ENCODE measurements at places on chromosomes 2 and 18.
A peak's percentile ranks its signal among the peaks of the same experiment; 100 is the strongest.

- DNase-seq: no peak
Observed at GRCh38 chr2:74639550-74639949, 8.6 kb downstream of the M1AP start.

- no peak for DNase-seq
Observed at GRCh38 chr2:188130317-188130716, 161.4 kb upstream of the GULP1 start.

DNA sequence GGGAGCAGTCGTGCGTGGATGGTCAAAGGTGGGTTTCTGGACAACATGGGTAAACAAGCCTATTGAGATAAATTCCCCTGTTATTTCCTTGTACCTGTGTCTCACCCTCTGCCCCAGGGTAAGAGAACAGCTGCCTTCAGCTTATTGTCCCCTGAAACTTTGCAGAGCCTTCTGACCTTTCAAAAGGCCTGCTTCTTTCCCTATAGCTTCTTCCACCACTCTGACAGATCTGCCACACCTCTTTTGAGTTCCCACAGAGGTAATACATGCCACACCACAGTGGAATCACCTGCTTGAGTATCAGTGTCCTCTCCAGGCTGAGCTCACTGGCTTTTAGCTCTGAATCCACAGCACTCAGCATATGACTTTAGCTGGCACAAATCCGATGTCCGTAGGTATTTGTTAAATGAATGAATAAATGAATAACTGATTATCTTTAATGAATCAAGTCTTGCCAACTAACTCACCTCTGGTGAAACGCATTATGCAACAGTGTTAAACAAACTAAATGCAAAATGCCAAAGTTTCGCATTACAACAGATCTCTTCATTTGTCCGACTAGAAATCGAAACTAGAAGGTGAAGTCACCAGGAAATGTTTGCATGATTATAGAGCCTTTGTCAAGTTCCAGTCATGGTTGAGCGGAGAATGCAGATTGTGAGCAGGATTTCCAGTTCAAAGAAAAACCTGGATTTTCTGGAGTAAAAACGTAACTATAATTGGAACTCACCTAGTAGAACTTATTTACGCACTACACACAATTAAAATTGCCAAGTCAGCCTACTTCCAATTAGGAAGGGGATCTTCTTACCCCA is 16.4 kb downstream of the DYNAP start:
- peak; percentile 4 for DNase-seq

DNA sequence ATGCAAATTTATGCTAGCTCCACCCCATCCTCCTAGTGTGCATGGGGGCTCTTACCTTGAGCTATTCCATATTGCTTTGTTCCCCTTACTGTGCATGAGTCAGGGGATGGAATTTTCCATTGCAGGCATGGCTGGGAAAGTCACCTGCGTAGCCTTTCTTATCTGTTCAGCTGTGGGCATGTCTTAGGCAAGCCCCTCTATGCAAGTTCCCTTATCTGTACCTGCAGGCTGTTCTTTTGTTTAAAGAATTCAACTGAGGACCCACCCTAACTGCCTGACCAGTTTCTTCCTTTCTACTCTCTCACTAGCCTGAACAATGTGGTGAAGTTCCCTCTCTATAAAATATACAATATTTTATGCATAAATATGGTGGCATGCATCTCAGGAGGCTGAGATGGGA is 54.2 kb upstream of the CDCA7 start:
- DNase-seq: no peak

GRCh38 chr18:50697509-50697908 is 122.3 kb downstream of the MRO start:
- DNase-seq: no peak

DNA sequence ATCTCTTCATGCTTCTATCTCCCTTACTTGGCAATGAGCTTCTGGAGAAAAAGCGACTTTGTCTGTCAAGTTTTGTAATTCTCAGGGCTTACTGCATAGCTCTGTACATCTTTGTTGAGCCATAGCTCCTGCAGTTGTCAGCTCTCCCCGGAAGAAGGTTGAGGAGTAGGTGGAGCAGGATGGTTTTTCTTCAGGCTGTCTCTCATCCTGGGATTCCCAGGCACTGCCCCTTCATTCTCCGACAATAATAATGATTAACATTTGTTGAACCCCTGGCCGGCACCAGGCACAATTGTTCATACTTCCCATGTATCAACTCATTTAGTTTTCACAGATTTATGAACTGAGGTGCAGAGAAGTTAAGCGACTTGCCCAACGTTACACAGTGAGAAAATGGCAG is 23.5 kb upstream of the RHOB start:
- DNase-seq: no peak

DNA sequence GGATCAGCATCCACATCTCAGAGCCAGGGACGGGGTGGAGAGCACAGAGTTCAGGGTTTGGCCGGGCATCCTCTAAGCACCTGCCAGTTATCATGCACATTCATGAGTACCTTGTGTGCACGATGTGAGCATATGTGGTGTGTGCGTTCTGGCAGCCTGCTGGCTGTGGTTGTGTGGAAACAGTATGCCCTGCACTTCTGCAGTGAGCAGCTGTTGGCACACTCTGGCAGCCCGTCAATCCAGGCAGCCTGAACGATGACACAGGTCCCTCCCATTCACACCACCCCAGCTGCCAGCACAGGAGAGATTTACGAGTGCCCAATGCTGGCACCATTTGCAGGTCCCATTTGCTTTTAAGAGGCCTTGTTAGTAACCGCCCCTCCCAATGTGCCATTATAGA is 74.2 kb downstream of the CD8B2 start:
- DNase-seq: no peak

- no peak for DNase-seq
Observed at GRCh38 chr2:175823002-175823706, 178.9 kb downstream of the LNPK start.

- peak; percentile 97 for DNase-seq
Observed at GRCh38 chr2:143524119-143524553, 394.9 kb downstream of the ARHGAP15 start.

- DNase-seq: no peak
Observed at GRCh38 chr2:144458541-144458940, 61.4 kb downstream of the ZEB2 start.

DNA sequence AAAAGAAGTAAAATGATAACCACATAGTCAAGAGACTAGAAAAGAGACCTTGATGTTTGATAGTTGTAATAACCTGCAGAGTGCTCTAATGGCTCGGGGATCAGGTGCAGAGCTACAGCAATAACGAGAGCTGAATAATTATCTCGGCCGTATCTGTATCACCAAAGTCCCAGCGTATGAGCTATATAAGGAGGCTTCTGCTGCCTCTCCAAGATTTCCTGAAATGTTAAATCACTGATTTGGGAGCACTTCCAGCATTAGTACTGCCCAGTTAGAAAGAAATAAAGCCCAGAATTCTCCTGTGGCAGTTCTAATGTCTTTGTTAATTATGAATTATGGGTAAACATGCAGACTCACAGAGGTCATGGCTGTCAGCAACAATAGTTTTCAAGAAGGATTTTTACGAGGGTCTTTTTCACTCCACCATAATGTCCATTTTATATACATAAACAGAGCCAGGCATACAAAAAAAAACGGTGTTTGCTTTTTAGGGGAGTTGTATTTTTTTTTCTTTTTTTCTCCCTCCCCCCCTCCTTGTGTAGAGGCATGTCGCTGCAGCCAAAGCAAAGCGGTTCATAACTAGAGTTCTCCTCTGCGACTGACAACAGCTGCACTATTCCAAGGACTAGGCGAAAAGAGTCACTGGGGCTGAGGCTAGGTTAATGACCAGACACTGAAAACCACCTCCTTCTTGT is 168.3 kb upstream of the VRK2 start:
- DNase-seq: no peak

GRCh38 chr2:20684581-20685063 is 17.7 kb downstream of the GDF7 start:
- DNase-seq: no peak

DNA sequence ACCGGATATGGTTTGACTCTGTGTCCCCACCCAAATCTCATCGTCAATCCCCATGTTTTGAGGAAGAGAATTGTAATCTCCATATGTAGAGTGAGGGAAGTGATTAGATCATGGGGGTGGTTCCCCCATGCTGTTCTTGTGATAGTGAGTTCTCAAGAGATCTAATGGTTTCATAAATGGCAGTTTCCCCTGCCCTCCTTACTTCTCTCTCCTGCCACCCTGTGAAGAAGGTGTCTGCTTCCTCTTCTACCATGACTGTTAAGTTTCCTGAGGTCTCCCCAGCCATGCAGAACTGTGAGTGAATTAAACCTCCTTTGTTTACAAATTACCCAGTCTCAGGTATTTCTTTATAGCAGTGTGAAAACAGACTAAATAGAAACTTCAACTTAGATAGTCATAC is 69.5 kb downstream of the SESTD1 start:
- no peak for DNase-seq

GRCh38 chr2:171266102-171266501 is 105.4 kb upstream of the TLK1 start:
- no peak for DNase-seq

- peak; percentile 49 for DNase-seq
Observed at GRCh38 chr2:241379481-241380480, 23.7 kb downstream of the FARP2 start.

- DNase-seq: no peak
Observed at GRCh38 chr18:2540575-2540974, 30.7 kb downstream of the METTL4 start.

DNA sequence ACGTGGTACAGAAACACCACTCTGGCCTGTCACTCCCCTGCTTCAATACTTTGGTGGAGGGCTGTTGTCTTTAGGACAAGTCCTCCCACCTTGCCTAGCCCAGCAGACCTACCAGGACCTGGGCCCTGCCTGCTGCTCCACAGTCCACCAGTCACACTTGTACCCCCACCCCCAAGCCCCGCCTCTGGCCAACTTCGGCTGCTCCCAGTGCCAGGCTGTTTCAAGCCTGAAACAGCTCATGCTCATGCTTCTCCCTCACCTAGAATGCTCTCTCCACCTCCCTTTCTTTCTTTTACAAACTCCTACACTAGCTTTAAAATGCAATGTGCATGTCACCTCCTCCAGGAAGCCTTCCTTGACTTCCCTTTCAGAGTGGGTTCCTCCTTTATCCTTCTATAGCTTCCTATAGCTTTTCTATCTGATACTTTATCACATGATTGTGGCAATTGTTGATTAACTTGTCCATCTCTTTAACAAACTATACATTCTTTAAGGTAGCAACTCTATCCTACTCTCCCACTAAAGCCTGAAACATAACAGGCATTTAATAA is 4.8 kb upstream of the OXER1 start:
- DNase-seq: no peak

- no peak for DNase-seq
Observed at GRCh38 chr18:54165450-54165849, 59.0 kb downstream of the MBD2 start.

GRCh38 chr2:216373896-216374295 is 1.6 kb upstream of the MARCHF4 start:
- no peak for DNase-seq

- DNase-seq: no peak
Observed at GRCh38 chr18:27715751-27716150, 461.2 kb downstream of the CDH2 start.

DNA sequence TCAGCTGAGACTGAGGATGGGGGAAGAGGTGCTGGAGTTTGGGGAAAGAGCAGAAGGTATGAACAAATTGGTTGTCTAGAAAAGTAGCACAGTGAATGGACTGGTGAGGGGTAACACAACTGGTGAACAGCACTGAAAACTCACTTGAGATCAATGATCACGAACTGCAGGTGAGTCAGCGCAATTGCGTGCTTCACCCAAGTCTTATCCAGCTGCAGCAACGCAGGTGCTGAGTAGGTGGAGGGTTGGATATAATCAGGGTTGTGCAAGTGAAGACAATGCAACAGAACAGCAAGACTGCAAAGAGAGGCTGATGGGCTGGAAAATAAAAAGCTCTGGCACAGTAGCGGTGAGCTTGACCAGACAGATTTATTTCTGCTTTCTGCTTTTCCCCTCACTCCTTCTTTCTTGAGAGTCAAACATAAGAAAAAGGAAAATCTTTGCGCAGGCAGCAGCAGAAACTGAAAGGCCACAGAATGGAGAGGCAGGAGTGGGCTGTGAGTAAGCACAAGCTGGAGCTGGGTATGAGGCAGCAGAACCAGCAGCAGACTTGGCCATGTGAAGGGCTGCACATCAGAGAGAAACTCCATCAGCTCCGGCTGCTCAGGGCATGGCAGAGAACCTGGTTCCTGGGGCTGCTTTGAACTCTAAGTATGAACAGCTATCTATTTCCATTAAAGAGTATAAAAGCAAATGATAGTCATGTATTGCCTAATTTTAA is 99.4 kb upstream of the ARL5A start:
- no peak for DNase-seq

GRCh38 chr2:74447230-74447999 is 5.7 kb upstream of the RTKN start:
- DNase-seq: no peak

- peak; percentile 18 for DNase-seq
Observed at GRCh38 chr18:33157893-33158292, 282.6 kb downstream of the CCDC178 start.

GRCh38 chr2:135840601-135841000 is 3.6 kb upstream of the LCT start:
- peak; percentile 63 for DNase-seq

DNA sequence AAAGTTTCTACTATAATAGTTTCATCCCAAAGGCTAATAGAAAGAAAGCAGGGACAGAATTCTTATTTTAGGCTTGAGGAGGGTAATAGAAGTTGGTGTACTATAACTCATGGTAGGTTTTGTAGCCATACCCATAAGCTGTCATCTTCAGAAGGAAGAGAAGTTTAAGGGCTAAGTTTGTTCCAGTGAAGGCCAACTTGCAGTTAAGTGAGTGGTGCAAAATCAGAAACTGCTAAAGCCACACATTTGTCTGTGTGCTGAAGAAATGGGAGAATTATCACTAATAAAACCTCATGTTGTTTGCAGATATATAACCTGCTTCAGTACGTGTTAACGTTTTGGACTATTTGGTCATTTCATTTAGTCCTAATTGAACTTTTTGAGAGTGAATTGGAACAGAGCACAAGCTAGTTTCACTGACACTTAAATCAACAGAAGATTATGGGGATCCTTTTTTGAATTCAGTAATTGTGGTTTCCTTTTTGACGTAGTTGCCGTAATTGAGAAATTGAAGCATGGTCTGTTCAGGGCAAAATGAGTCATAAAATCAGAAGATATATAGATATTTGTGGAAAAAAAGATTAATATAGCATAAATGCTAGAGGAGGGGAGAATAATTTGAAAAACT is 69.1 kb downstream of the PHLPP1 start:
- peak; percentile 63 for DNase-seq

GRCh38 chr2:100390001-100390940 is 27.2 kb downstream of the CHST10 start:
- DNase-seq: no peak

- DNase-seq: no peak
Observed at GRCh38 chr2:137238065-137238464, 472.7 kb downstream of the THSD7B start.

GRCh38 chr2:229408356-229408755 is 137.3 kb upstream of the PID1 start:
- peak; percentile 96 for DNase-seq

DNA sequence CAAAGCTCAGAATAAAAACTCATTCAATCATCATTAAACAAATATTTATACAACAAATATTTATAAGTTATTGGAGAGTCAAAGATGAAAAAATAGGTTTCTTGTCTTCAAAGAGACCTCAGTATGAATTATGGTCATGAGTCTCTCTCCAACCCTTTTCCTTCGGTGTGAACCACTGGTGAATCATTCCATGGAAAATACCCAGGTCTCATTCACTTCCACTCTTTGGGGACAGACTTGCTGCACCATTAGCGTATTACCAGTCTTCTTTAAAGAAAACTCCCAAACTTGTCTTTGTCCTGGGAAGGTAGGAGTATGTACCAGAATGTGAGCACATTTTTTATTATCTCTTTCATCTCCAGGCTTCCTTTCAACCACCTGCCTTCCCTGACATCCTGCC is 257.4 kb upstream of the RBMS1 start:
- peak; percentile 13 for DNase-seq

GRCh38 chr2:217993817-217994463 is 8.9 kb downstream of the TNS1 start:
- peak; percentile 42 for DNase-seq
